ENCODE measurements at places on chromosomes 3 and 15. TPM values are rescaled to one million over a fixed set of nuclear protein-coding genes. Genes with fewer than 3 reads are reported as not detected.

The ADAMTS9 gene
- 2.2 TPM for total RNA-seq

The SCN11A gene
- total RNA-seq, result not detected

The CCDC33 gene
- total RNA-seq, result not detected

The WDR93 gene
- not detected for total RNA-seq

The CIDEC gene
- 10.3 TPM for total RNA-seq

The CCR4 gene
- total RNA-seq, result not detected

The SLC22A14 gene
- 1.5 TPM for total RNA-seq

The RASL12 gene
- 6.6 TPM for total RNA-seq

The DBR1 gene
- total RNA-seq, result 13.7 TPM

The LAMB2 gene
- 193 TPM for total RNA-seq

The MAP3K13 gene
- 10.3 TPM for total RNA-seq

The TXNRD3 gene
- total RNA-seq, result 8.5 TPM

The SRGAP3 gene
- total RNA-seq, result 5.1 TPM

Data from subcutaneous preadipocyte (primary cell).